Body of pancreas (tissue), 4 donors: ENCODE measurements at places on chromosomes 3 and 15. TPM values are rescaled to one million over a fixed set of nuclear protein-coding genes. Genes with fewer than 3 reads are reported as not detected.

The HERC2 gene
- total RNA-seq, result 36.3 TPM

The PCOLCE2 gene
- 1.6 TPM for total RNA-seq

The TLR9 gene
- 0.26 TPM for total RNA-seq

The EHHADH gene
- total RNA-seq, result 9.2 TPM

The B3GALNT1 gene
- 4.6 TPM for total RNA-seq

The B3GNT5 gene
- 5.6 TPM for total RNA-seq

The ZPLD1 gene
- total RNA-seq, result not detected

DNA sequence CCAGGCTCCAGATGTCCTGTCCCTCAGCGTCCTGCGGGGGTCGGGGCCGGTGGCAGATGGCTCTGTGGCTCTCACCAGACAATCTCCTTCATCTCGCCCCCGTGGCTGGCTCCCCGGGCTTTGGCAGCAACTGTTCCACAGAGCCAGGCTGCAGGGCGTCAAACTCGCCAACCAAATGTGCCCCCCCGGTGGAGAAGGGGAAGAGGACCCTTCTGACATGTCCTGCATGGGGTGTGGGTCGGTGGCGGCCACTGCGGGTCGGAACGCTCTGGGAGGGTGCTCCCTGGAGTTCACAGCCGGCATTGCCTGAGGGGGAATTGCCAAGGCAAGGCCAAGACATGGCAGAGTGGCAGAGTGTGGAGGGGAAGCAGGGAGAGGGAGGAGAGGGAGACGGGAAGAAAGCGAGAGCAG is 36.0 kb downstream of the BDH1 start:
- no peak for DNase-seq

- DNase-seq, result peak; percentile 76
These were observed 16.1 kb upstream of the CACNA2D2 start for GRCh38 chr3:50519471-50520089.

- no peak for DNase-seq
These were observed 2.9 kb downstream of the TPM1 start for GRCh38 chr15:63045465-63045840.

DNA sequence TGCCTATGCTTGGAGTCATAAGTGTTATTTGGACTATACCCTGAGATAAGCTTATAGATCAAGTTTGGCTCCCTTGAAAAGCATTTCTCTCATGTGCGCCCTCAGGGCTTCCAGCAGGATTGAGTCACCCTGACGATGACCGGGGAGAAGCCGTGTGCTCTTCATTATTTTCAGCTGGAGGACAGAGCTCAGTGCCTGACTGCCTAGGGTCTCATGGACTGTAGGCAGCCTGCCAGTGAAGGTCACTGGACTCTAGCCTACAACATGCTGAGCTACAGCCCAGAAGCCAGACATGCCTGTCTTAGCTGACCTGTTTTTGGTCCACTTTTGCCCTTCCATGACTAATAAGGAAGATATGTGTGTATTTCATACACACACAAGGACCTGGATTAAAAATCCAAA is 31.6 kb upstream of the NUDT16 start:
- DNase-seq, result no peak

DNA sequence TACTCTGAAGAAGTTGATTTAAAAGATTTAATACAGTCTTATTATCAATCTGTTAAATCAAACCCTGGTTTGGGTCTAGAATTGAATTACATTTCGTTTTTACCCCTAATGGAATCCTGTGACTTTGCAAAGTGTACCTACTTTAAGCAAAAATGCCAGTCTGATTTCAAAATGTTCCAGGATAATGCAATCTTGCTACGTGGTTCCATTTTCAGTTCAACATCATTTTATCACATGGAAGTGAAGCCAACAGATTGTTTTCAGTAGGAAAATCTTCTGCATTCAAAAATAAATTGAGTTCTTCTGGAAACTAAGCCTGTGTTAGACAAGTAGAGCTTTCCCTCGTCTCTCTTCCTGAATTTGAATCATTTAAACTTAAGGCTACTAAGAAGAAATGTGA is 356.4 kb downstream of the CHST2 start:
- no peak for DNase-seq

GRCh38 chr3:193826159-193826795 is 233.3 kb downstream of the OPA1 start:
- DNase-seq, result peak; percentile 79

DNA sequence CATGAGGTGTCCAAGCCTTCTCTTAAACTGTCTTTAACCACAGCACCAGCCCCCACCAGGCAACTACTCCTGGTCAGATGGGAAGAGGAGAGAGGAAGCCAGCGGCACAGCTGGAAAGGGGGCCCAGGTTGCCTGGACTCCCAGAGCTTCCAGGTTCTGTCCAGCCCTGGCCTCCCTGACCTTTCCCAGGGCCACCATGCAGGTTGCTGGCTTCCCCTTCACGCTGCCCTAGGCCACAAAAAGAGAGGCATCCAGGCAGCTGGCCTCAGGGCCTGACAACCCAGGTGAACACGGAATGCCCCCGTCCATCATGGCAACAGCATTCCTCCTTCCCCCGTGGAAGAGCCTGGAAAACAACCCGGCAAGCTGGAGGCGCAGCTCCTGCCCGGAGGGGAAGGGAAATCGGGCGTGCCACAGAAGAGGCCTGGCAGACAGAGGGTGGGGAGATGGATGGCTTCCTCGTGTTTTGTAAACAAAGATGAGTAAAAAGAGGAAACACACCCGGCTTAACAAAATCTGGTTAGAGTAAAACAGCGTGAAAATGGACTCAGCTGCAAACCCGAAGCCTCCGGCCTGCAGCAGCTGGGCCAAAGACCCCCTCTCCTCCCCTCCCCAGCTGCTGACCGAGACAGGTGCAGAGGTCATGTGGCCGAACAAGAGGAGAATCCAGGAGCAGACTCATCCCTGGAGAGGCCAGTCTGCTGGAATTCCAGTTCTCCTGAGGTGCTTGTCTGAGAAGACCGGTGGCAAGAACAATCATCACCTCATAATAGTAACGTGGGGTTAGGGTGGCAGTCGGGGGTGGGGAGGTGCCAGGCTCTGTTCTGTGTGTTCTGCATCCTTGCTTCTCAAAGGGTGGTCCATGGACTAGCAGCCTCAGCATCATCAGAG is 15.5 kb downstream of the BMF start:
- DNase-seq, result no peak

- peak; percentile 35 for DNase-seq
These were observed 50.3 kb downstream of the MECOM start for GRCh38 chr3:169613053-169613803.

- DNase-seq, result no peak
These were observed 156.5 kb downstream of the PDCD6IP start for GRCh38 chr3:33954956-33955355.

GRCh38 chr3:49158103-49158709 is 7.9 kb downstream of the CCDC71 start:
- DNase-seq, result peak; percentile 43

DNA sequence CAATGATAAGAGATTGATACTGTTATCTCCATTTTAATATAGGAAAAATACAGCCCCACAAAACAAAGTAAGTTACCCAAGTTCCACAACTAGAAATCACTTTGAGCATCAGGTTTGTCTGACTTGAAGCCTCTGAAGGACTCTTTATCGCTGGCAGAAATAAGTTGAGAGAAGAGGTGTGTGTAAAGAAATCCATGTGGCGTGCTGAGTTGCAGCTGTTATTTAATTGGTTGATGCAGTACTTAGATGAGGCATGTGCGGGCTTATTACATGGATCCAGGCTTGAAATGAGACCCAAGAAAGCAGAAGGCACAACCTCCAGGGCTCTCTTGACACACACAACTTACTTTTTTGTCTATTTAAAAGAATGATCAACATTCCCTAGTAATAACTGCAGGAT is 221.3 kb downstream of the PDZRN3 start:
- no peak for DNase-seq

DNA sequence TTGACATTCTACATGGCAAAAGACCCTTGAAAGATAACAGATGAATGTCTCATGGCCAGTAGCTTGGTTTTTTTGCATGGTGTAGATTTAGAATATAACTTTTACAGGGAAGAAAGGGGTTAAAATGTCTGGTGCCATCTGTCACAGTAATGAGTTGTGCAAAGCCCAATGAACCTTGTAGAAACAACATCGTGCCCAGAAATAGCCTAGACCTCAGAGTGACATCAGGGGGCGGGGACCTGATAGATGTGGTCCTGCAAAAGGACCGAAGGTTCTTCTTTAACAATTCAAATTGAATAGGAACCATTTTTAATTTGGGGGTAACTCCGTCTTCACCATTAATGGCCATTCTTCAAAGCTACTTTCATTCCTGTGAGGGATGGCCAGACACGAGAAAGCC is 254.1 kb upstream of the CTDSPL start:
- no peak for DNase-seq

DNA sequence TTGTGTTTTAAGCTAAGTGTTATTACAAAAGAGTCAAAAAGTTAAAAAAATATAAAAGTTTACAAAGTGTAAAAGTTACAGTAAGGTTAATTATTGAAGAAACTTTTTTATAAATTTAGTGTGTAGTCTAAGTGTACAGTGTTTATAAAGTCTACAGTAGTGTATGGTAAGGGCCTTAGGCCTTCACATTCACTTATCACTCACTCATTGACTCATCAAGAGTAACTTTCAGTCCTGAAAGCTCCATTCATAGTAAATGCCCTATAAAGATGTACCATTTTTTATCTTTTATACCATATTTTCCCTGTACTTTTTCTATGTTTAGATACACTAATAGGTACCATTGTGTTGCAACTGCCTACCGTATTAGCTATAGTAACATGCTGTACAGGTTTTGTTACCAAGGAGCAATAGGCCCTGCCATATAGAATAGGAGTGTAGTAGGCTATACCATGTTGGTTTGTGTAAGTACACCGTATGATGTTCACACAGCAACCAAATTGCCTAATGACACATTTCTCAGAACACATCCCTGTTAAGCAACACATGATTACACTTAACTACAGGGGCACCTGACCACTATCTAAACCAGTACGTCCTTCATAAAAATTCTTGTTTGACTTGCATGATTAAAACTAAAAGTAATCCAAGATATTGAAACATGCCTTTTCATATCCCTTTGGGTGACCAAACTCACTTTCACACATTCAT is 17.2 kb downstream of the RAD18 start:
- no peak for DNase-seq

GRCh38 chr15:56792211-56792610 is 58.9 kb upstream of the ZNF280D start:
- no peak for DNase-seq

DNA sequence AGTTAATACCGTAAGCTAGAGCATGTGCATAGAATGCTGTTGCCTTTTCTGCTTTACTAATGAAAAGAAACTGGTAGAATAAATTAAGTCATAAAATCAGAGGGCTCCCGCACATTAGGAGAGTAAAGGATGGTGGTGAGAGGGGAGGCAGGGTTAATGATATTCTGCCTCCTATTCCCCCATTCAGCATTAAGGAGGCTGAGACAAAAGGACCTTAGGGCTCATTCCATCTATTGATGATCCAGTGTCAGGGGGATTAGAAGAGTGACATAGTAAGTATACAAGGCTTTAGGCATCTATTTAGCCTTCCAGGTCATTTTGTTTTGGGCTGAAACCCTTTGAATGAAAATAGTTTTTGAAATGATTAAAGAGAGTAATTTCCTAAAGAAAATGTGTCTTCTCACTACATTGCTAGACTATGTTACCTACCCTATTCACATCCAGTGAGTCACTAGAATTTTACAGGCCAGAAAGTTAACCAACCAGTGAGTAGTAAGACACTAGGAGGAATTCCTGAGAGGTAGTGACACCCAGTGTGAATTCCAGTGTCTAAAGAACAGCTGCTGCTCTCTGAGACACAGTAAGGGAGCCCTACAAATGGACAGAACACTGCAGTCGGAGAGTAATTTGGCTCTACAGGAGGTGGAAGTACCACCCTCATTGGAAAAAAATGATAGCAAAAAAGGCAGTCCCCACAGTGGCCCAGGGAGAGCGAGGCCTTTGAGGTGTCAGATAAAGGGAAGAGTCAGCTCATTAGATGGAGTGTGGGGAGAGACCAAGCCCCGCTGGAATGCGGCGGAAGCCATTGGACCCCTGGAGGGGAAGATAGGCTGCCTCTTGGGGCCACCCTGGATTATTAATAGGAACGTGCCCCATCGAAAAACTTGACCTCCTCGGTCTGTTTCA is 67.6 kb downstream of the TUSC7 start:
- DNase-seq, result no peak

DNA sequence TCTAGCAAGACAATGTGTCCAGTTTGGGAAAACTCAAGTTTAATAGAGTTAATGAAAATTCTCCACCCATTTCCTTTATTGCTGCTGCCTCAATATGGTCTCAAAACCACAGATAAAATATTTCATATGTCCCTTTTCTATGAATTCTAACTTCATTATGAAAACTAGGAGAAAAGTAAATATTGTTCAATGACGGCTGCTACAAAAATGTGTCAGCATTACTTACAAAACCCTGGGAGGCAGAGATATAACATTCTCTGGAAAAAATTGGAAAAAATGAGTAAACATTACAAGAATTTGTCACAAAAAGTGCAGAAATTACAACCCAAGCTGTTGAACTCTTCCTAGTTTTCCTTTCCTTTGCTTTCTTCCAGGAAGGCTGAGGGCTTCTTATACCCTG is 22.2 kb upstream of the FBN1 start:
- DNase-seq, result no peak

GRCh38 chr3:131033480-131034080 is 6.9 kb downstream of the NEK11 start:
- DNase-seq, result no peak

DNA sequence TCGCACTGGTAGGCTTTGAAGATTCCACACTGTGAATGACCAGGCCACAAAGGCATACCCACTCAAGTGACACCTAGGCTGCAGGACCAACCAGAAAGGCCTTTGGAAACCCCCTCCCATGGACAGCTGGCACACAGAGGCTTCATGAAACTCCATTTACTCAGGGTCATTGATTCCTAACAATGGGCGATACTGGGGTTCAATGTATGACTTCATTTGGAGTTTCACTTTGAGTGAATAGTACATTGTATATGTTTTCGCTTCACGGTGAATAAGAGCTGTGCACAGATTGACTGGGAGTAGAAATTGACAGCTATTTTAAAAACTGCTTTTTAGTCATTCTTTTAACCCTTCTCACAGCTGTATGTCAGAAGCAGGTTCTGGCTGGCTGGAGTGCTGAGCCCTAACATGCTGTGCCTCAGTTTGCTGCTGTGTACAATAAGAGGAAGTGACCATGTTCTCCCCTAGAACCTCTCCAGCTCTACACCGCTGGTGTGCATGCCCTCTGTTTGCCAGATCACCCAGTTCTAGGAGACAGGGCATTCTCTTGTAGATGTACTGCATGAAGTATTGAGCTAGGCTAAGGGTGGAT is 15.4 kb upstream of the CX3CR1 start:
- DNase-seq, result no peak
